ENCODE measurements at places on chromosomes 3 and 15.

GRCh38 chr15:61518191-61518950 is 289.3 kb upstream of the RORA start:
- no peaks in the 10 kb centered on the region for H3K36me3 ChIP-seq
- no peaks in the 10 kb centered on the region for H3K4me1 ChIP-seq
- H3K4me3 ChIP-seq, result no peak overlapping the region

DNA sequence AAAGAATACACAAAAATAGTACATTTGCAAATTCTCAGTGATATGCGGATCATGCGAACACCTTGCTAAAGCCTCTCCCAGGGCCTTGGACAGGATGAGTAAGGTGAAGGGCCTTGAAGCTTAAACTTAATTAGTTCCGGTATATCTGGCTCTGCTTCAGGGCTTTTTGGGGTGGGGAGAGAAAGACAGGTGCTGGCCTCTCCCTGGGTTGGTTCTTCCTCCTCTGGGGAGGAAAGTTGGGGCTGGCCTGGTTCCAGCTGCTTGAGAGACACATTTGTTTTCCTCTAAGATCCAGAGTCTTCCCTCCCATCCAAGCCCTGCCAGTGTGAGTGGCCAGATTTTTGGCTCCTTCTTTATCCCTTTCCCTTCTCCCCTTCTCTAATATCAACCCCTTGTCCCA is 64.7 kb upstream of the EPHB3 start:
- H3K4me3 ChIP-seq, result no peak overlapping the region
- H3K36me3 ChIP-seq, result no peaks in the 10 kb centered on the region
- no peak for DNase-seq
- H3K27me3 ChIP-seq, result peaks cover 11% of the 10 kb centered on the region

DNA sequence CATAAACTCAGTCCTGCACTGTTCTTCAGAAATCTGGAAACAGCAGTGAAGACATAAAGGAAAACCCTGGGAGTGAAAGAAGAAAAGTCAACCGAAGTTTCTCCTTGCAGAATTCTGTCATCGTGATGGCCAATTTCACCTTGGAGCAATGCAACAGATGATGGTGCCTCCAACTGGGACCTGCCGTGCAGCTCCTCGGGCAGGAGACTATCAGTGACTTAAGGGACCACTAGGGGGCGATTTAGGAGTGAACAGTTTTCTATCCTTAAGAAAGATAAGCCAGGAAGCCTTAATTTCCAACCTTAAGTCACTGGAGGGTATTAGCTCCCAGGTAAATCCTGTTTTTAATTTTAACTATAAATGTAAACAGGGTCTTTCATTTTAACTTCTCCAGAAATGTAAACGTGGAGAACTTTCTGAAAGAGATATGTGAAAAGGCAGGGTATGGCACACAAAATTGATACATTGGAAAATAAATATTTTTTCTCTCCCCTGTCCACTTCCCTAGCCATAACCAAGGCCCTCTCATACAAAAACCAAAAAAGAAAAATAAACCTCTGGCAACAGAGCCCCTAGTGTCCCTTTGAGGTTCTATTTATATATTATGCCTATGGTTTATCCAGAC is 116.3 kb downstream of the PDZRN3 start:
- no peak overlapping the region for H3K27ac ChIP-seq
- H3K4me1 ChIP-seq, result peaks cover 21% of the 10 kb centered on the region
- peak; percentile 66 for DNase-seq
- H3K27me3 ChIP-seq, result no peaks in the 10 kb centered on the region

DNA sequence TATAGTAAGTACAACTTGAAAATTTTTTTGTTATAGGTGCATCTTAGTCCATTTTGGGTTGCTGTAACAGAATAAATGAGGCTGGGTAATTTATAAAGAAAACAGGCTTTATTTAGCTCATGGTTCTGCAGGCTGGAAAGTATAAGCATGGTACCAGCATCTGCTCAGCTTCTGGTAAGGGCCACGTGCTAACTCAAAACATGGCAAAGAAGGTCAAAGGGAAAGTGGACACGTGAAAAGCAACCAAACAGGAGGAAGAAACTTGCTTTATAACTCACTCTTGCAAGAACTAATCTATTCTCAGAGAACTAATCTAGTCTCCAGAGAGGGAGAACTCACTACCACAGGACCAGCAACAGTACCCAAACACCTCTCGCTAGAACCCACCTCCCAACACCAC is 9.1 kb downstream of the HDGFL3 start:
- H3K4me3 ChIP-seq, result no peak overlapping the region
- no peaks in the 10 kb centered on the region for H3K27me3 ChIP-seq
- no peak for DNase-seq

DNA sequence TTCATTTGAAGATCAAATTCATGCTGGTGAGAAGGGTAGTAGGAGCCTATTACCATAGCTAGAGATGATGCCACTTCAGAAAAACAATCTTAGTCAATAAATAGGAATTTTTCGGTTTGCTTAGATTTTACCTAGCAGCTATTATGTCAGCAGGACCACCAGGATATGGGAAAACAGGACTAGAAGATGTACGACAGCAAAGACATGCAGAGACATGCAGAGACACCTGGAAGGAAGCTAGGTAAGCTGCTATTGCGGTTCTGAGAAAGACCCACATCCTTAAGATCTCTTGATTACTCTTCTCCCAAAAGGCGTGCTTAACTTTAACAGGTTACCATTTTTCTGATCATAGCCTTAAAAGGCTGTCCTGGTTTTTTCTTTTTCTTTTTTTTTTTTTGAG is 64.8 kb upstream of the THSD4 start:
- no peak overlapping the region for H3K4me3 ChIP-seq
- DNase-seq, result no peak
- H3K4me1 ChIP-seq, result no peaks in the 10 kb centered on the region
- H3K27ac ChIP-seq, result no peak overlapping the region
- no peaks in the 10 kb centered on the region for H3K27me3 ChIP-seq

DNA sequence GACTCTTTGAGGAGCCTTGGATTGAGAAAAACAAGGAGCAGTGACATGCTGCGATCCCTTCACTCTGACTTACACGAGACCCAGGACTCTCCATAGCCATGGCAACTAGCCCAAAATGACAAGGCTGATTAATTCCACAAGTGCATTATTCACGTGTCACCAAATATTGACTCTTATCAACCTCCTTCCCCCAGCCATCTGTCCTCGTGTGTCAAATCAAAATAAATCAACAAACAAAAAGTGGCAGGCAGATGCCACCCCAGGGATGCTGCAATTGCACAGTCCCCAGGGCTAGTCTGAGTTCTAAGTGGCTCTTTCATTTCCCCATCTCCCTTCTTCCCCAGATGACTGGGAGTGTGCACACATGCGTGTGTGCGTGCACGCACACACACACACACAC is 104.9 kb downstream of the AQP9 start:
- H3K36me3 ChIP-seq, result no peaks in the 10 kb centered on the region
- DNase-seq, result no peak
- no peak overlapping the region for H3K27ac ChIP-seq
- no peak overlapping the region for H3K4me3 ChIP-seq

GRCh38 chr3:184177331-184177731 is 2.7 kb downstream of the AP2M1 start:
- peaks cover 41% of the 10 kb centered on the region for H3K36me3 ChIP-seq
- H3K4me3 ChIP-seq, result peak overlapping the region; percentile 92
- no peaks in the 10 kb centered on the region for H3K27me3 ChIP-seq
- no peaks in the 10 kb centered on the region for H3K4me1 ChIP-seq
- DNase-seq, result no peak

GRCh38 chr15:41169781-41170180 is 53.7 kb upstream of the INO80 start:
- H3K27ac ChIP-seq, result no peak overlapping the region
- DNase-seq, result no peak
- H3K27me3 ChIP-seq, result no peaks in the 10 kb centered on the region
- H3K4me1 ChIP-seq, result no peaks in the 10 kb centered on the region

- DNase-seq, result no peak
- no peak overlapping the region for H3K4me3 ChIP-seq
- peaks cover 25% of the 10 kb centered on the region for H3K4me1 ChIP-seq
- H3K27ac ChIP-seq, result peak overlapping the region; percentile 75
- no peaks in the 10 kb centered on the region for H3K36me3 ChIP-seq
- no peaks in the 10 kb centered on the region for H3K27me3 ChIP-seq
Measured at GRCh38 chr3:156533205-156533604, 21.7 kb downstream of the SSR3 start.

GRCh38 chr3:105493305-105493892 is 126.7 kb downstream of the ALCAM start:
- H3K4me3 ChIP-seq, result no peak overlapping the region
- no peak overlapping the region for H3K27ac ChIP-seq
- H3K27me3 ChIP-seq, result no peaks in the 10 kb centered on the region
- DNase-seq, result no peak
- no peaks in the 10 kb centered on the region for H3K4me1 ChIP-seq

Measured in kidney (tissue), 22 donors.